T follicular helper cell (primary cell): ENCODE measurements at places on chromosomes 1 and 21.

- DNase-seq, result no peak
These were observed 366.7 kb upstream of the PROX1 start for GRCh38 chr1:213621077-213621476.

DNA sequence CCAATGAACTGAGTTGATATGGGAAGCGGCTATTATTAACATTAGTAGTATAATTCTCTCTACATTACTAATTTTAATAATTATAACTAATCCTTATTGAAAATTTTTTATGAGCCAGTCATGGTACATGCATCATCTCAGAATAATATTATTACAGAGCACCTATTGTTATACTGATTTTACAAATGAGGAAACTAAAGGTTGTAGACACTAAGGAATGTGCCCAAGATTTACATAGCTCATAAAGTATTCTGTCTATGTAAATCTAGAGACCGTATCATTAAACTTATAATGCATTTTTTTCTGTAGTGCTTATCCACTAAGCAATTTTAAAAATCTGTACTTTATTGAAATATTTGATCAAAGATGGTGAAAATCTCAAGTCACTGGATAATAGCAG lies 825.9 kb downstream of the PLA2G4A start:
- no peak for DNase-seq

DNA sequence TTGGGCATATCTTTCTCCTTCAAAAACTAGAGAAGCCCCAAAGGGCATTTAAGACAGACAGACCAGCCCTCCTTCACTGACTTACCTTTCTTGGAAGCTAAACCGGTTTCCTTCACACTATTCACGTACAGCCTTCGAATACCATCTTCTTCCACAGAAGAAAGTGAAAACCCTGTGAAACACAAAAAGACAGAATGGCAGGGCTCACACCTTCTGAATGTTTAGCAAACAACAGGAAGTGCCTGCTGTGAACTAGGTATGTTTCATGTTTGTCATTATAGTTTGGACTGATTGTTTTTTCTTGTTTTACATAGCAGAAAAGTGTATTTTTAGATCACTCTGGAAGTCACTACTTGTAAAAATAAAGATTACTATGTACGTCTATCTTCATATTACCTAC lies 148.6 kb upstream of the KRTAP19-8 start:
- no peak for DNase-seq

- peak; percentile 55 for DNase-seq
These were observed 11.2 kb downstream of the CD84 start for GRCh38 chr1:160567858-160568682.

GRCh38 chr21:31343680-31344480 lies at the start of gene TIAM1:
TIAM1 (minus strand) TSS chr21:31344261; CDS start chr21:31266972, 77,289 bp downstream.
- no peak for DNase-seq

DNA sequence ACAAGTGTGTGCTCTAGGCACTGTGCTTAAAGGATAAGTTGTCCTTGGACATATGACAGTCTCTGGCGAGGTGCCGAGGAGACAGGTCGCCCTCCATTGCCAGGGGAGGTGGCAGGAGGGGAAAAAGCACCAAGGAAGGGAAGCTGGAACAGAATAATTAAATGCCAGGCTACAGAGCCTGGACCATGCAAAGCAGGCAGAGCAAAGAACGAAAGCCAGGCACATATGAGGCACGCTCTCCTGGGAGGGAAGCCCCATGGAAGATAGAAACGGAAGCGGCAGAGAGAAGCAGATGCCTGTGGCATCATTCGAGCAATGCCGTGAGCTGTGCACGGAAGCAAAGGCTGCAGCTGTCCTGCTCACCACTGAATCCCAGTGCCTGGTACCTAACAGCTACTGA lies 91.2 kb downstream of the JAK1 start:
- no peak for DNase-seq

DNA sequence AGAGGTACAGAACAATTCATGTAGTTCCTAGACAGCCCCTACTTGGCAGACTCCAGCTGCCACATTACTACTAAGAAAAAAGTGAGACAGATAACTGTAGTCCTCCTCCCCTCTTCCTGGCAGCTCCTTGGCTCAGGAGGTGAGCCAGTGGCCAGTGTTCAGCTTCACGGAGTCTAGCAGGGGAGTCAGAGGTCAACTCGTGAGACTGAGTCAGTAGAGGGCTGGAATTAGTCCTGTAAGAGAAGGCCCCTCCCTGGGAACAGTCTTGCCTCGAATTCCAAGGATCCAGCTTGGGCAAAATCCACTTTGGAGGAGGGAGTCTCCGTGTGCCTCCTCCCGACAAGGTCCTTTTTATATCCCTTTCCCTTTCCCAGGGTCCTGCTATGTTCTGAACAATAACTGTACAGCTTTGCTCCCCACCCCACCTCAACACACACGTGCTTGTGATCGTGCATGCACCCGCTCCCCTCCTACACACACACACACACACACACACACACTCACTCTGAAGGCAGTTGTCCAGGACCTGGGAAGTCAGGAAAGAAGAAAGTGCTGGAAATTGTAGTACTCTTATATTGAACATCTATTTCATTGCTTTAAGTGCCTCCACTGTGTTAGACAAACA lies 22.5 kb upstream of the SLC27A3 start:
- no peak for DNase-seq

DNA sequence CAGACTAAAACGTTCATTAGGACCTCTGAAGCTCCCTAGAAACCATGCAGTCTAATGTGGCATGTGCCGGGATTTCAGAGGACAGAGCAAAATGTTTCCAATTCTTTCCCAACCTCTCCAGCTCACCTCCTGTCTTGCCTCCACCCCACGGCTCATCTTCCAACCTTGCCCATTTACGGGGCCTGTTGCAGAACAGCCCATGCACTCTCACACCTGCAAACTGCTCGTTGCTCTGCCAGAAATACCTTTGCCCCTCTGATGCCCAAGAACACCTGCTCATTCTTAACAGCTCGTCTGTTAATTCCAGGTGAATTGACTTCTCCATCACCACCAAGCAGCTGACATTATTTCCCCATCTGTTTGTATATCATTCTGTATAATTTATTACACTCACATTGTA lies 53.9 kb upstream of the LBR start:
- no peak for DNase-seq

DNA sequence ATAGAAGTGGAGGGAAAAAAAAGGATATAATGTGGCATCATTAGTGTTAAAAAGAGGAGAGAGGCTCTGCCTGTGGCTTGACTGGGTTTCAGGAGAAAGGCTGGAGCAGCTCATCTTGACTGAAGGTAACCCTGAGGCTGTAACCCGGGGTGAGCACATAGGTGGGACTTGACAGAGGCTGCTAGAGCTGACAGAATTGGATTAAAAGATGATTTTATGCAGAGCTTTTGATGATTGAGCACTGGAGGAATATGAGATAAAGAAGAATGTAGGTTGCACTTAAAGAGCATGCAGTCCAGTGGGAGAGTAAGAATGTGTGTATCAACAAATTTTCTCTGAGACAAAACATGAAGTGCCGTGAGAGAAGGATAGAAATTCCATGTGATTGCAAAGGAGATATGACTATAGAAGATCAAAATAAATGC lies 17.3 kb downstream of the LAMC1 start:
- DNase-seq, result no peak

- DNase-seq, result no peak
These were observed 101.4 kb downstream of the TSEN15 start for GRCh38 chr1:184152974-184153373.

DNA sequence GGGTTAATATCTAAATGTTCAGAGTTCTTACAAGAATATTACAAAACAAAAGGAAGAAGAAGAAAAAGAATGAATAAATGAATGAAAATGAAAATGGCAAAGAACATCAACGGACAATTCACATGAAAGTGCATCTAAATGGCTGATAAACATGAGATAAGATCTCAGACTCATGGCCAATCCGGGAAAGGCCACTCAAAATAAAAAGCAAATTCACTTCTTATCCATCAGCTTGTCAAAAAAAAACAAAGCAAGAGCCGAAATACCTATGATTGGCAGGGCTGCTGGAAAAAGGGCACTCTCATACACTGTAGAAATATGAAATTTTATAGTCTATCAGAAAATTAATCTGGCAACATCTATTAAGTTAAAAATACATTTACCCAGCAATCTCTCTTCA lies 103.6 kb upstream of the EDEM3 start:
- no peak for DNase-seq

DNA sequence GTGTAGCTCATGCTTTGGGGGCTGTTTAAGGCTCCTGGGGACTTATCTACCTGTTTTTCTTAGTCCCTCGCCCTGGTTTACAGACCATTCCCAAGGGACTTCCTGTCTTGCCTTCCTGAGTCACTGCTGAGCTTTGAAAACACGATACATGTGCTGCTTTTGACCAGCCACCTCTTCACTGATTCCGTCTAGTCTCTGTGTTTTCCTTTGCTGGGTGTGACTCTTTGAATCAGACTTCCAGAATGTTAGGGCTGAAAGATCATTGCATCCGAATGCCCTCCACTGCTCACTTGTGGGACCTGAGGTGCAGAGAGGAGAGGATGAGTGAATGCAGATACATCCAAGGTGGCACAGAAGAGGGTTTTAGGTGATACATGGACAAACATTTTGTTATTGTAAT lies 35.4 kb upstream of the CITED4 start:
- DNase-seq, result no peak

GRCh38 chr1:165896277-165896676 lies 68.9 kb downstream of the UCK2 start:
- DNase-seq, result no peak

DNA sequence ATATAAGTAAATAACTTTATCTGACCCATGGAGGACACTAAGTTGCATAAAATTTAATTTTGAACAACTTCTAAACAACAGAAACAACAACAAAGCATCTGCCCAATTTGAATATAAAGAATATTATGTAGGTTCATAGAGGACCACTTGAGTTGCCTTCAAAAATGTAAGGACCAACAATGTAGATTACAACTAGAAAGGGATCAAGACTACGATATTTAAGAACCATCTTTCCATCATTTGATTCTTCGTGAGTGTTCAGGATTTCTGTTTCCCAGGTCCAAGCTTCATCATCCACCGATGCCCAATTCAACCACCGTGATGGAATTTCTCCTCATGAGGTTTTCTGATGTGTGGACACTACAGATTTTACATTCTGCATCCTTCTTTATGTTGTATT lies at the start of gene OR14C36:
TSS of gene OR14C36 (plus strand) at position 301 of the 400 bp plus-strand sequence. CDS start at position 301, 0 bp downstream.
- no peak for DNase-seq

DNA sequence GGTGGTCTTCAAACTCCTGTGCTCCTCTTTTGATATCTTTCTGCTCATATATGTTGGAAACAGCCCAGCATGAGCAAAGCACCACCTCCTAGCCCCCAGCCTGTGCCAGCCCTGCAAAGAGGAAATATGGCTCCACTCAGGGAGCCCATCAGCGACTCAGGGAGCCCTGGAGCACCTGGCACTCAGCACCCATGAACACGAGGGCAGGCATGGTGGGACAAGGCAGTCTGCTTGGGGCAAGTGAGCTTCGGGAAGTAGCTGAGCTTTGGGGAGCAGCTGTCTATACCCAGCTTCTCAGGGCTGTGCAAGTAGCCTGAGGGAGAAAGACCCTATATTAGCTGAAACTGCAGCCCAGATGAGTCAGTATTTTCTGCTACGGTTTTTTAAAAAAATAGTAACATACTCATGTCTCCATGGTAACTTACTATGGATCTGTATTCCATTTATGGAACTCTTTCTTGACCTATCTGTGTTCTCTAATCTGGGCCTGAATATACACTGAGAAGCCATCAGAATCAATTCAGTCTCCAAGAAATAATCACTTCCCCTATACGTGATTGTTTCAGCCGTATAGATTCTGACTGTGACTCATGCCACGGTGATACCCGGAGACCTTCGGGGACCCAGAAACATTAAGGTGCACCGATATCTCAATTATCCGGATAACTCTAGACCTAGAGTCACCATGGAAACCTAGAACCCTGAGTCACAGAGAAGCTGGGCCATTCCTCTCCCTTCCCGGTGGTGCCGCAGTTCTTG lies 1.5 kb upstream of the ETS2 start:
- no peak for DNase-seq

GRCh38 chr1:113630340-113631327 lies 128.7 kb downstream of the PHTF1 start:
- DNase-seq, result no peak

DNA sequence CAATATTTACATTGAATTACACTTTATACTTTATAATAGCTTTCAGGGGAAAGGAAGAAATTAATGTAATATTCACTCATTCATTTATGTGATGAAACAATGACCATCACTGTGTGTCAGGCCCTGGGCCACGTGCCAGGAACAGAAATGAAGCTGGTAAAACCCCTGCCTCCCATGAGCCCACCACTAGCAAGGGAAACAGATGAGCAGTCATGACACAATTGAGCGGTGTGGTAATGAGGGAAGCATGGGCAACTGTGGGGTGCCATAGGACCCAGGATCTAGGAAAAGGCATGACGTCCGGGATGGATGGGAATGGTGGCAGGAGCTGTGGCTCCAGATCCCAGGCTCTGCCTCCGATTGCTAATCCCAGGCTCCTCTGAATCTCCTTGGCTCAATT lies 17.0 kb upstream of the SLC5A9 start:
- DNase-seq, result no peak

- DNase-seq, result no peak
These were observed 35.7 kb upstream of the COL6A1 start for GRCh38 chr21:45945868-45946210.

GRCh38 chr1:119960501-119960900 lies 64.2 kb upstream of the ADAM30 start:
- DNase-seq, result no peak

GRCh38 chr1:62621907-62622306 lies 24.6 kb downstream of the ANGPTL3 start:
- DNase-seq, result no peak

- DNase-seq, result no peak
These were observed 47.8 kb upstream of the ECE1 start for GRCh38 chr1:21337928-21338572.
